Breast epithelium (tissue), 4 donors: ENCODE measurements at places on chromosomes 7 and 10. TPM values are rescaled to one million over a fixed set of nuclear protein-coding genes. Genes with fewer than 3 reads are reported as not detected.
A peak's percentile ranks its signal among the peaks of the same experiment; 100 is the strongest.

DNA sequence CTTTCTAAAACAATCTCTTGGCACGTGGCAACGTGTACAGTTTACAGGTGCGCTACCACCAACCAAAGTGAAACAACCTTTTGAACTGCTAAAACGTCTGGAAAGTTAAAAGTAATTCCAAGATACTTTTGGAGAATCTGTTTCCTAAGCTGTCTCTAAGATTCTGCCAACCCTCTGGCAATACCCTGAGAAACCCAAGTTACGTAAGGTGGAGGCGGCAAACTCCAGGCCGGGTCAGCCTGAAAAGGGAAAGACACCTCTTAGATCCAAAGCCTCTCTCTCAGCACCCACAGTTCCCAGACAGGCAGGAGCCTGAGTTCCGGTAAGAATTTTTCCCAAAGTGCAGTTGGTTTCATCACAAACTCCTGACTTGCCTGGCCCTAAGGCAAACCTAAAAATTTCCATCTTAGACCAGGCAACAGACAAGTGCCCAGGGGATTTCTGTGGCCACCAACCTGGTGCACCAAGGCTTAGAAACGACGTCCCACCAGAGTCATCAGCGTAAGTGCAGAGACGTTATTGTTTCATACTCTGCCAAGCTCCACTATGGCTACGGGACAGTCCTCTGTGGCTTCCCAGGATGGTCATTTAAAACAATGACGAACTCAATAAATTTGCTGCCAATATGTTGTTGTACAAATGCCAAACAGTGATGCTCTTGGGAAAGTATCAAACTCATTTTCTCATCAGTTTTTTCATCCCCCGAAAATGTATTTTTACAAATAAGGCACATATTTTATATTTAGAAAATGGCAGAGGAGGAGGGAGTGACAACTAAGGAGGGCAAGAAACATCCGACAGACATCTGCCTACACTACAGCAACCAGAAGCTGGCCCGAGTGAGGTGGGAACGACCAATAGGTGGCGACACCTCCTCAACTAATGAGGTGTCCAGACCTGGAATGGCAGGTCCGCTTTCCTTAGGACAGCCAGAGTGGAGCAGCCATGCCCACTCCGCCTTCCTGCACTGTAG is 205.8 kb upstream of the FRMD4A start:
- DNase-seq, result peak; percentile 75

Gene TYW1B
- 7.2 TPM for total RNA-seq

DNA sequence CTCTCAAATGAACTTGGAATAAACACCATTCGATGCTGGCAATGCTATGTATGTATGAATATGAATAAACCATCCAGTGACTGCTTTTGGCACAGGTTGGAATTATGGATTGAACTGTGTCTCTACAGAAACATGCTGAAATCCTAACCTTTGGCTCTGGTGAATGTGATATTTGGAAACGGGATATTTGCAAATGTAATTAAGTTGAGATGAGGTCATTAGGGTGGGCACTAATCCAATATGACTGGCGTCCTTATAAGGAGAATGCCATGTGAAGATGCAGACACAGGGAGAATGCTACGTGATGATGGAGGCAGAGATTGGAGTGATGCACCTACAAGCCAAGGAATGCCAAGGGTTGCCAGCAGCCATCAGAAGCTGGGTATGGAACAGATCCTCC is 3.4 kb upstream of the ACTR3B start:
- no peak for DNase-seq

DNA sequence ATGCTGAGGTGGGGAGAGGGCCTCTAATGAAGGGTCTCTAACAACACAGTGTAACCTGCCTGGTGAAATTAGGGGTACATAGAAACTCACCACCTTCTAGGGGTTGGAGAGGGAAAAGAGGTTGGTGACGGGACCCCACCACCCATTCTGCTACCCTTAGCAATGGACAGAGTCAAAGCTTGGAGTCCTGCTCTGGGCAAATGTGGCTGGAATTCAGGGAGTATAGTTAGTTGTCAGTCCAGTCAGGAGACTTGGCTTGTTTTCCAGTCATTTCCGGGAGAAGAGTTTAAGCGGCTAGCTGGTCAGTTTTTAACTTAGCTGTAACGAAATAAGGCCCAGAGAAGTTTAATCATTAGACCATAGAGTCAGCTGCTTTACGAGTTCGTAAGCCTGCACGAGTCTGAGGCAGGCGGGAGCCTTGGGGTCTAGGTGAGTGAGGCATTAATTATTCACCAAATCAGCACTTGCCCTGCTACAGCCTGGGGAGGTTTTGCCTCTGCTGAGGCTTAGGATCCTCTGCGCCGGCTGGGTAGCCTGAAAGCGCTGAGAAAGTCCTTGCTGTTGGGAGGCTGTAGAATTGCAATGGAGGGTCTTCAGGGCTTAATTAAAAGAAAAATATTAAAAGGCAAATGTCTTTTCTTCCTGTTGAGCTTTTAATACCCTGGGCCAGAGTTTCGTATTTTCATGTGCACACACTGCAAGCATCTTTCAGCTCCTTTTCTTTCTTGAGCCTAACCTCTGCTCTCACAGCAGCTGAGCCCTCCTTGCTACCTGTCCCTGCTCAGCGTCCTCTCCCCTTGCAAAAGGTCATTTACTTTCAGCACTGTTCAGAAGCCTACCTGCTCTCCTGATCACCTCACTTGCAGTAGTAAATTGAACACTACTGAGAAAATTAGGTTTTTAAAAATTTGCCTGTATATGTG is 1.5 kb upstream of the LAMB1 start:
- DNase-seq, result no peak

GRCh38 chr10:96570983-96571964 is 15.5 kb downstream of the TM9SF3 start:
- no peak for DNase-seq

DNA sequence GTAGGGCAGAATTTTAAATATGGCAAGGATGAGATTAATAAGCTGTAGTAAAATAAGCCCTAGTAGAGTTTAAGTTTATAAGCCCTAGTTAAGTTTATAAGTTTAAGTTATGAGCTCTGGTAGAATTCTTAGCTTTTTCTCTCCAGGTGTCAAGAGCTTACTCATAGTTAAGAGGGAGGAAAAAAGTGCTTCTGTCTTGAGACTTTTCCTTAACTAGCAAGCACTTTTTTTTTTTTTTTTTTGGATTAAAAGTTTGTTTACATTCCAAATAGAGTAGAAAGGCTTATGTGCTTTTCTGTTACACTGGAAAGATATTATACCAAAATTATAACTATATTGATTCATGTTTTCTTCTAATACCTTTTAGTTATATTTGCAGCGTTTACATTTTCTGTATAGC is 25.5 kb upstream of the MPP7 start:
- no peak for DNase-seq

GRCh38 chr10:119818889-119819270 is 53.8 kb downstream of the MCMBP start:
- DNase-seq, result no peak

GRCh38 chr10:35739998-35740397 is 97.9 kb upstream of the FZD8 start:
- DNase-seq, result no peak

- no peak for DNase-seq
These were observed 150.3 kb downstream of the ZNF22 start for GRCh38 chr10:45150997-45151396.
